ENCODE measurements at places on chromosomes 7 and 10. TPM values are rescaled to one million over a fixed set of nuclear protein-coding genes. Genes with fewer than 3 reads are reported as not detected.

DNA sequence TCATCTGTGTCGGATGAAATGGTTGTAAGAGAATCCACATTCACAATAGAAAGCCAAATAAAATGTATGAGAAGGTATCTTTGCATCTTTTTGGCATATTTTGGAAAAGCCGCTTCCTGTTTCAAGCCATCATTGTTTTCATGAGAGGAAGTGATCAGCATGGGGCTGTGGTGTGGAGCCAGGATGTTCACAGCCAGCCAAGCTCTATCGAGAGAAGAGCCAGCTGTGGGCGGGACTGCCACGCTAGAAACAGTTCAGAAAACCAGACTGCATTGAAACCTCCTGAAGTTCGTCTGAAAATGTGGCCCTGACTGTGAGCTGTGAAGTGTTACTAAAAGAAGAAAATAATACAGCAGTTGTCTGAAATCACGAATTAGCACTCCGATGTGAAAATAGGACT is 21.2 kb upstream of the NPS start:
- no peaks in the 10 kb centered on the region for H3K36me3 ChIP-seq
- H3K27me3 ChIP-seq, result no peaks in the 10 kb centered on the region
- no peak overlapping the region for H3K27ac ChIP-seq
- no peak for DNase-seq

DNA sequence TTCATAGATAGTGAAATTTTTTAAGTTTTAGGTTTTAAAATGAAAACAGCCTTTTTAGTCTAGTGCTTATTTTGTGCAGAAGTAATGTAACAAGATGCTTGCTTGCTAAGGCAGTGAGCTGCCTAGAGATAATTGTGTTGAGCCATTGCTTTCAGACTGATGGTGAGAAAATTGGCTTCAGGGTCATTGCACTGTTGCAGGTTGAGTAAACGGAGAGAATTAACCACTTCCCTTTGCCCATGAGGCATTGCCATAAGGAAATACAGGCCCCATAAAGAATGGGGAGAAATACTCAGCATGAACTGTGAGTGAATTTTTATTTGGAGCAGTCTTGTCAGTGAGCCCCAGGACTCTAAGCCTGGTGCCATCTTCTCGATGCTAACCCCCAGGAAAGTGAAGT is 140.5 kb downstream of the LRRC4 start:
- no peaks in the 10 kb centered on the region for H3K4me1 ChIP-seq
- no peaks in the 10 kb centered on the region for H3K27me3 ChIP-seq
- no peak for DNase-seq

The UCN3 gene
- not detected for total RNA-seq

DNA sequence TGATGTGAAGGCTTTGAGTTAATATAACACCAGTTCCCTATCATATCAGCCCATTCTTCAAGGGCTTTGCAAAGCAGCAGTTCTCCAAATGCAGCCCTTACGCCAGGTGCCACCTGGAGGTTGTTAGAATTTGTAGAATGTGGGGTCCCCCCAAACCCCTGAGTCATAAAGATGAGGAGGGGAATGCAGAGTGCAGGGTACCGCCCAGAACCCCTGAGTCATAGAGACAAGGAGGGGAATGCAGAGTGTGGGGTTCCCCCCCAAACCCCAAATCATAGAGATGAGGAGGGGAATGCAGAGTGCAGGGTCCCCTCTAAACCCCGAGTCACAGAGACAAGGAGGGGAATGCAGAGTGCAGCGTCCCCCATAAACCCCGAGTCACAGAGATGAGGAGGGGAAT is 605.8 kb downstream of the PTPRN2 start:
- H3K4me1 ChIP-seq, result no peaks in the 10 kb centered on the region
- H3K4me3 ChIP-seq, result no peak overlapping the region
- H3K27me3 ChIP-seq, result no peaks in the 10 kb centered on the region
- H3K27ac ChIP-seq, result no peak overlapping the region
- DNase-seq, result no peak

The CISD1 gene
- total RNA-seq, result 18.0 TPM

GRCh38 chr7:16982640-16983350 is 101.0 kb upstream of the AGR3 start:
- H3K27me3 ChIP-seq, result no peaks in the 10 kb centered on the region
- H3K27ac ChIP-seq, result no peak overlapping the region
- no peaks in the 10 kb centered on the region for H3K36me3 ChIP-seq

The RADIL gene
- 42.4 TPM for total RNA-seq

- DNase-seq, result no peak
- H3K4me3 ChIP-seq, result no peak overlapping the region
- H3K27ac ChIP-seq, result no peak overlapping the region
- H3K27me3 ChIP-seq, result no peaks in the 10 kb centered on the region
These were observed 17.3 kb downstream of the KLLN start for GRCh38 chr10:87846023-87846422.

The ACSM6 gene
- total RNA-seq, result not detected

GRCh38 chr7:105830405-105831301 is 45.7 kb downstream of the ATXN7L1 start:
- no peaks in the 10 kb centered on the region for H3K27me3 ChIP-seq
- no peak overlapping the region for H3K4me3 ChIP-seq
- H3K36me3 ChIP-seq, result no peaks in the 10 kb centered on the region
- H3K27ac ChIP-seq, result no peak overlapping the region
- H3K4me1 ChIP-seq, result no peaks in the 10 kb centered on the region
- DNase-seq, result no peak

The DMBT1 gene
- total RNA-seq, result not detected

GRCh38 chr10:131760416-131761166 is 140.2 kb upstream of the PPP2R2D start:
- H3K4me3 ChIP-seq, result no peak overlapping the region
- DNase-seq, result no peak
- no peaks in the 10 kb centered on the region for H3K4me1 ChIP-seq
- H3K36me3 ChIP-seq, result no peaks in the 10 kb centered on the region

The SPDYE6 gene
- total RNA-seq, result not detected

- no peak overlapping the region for H3K27ac ChIP-seq
- no peaks in the 10 kb centered on the region for H3K36me3 ChIP-seq
- H3K4me1 ChIP-seq, result peaks cover 7% of the 10 kb centered on the region
- no peak for DNase-seq
- H3K27me3 ChIP-seq, result no peaks in the 10 kb centered on the region
- H3K4me3 ChIP-seq, result no peak overlapping the region
These were observed 43.1 kb downstream of the SYPL1 start for GRCh38 chr7:106068986-106069385.

The UFSP1 gene
- total RNA-seq, result 0.53 TPM

The LAMB1 gene
- 198 TPM for total RNA-seq

DNA sequence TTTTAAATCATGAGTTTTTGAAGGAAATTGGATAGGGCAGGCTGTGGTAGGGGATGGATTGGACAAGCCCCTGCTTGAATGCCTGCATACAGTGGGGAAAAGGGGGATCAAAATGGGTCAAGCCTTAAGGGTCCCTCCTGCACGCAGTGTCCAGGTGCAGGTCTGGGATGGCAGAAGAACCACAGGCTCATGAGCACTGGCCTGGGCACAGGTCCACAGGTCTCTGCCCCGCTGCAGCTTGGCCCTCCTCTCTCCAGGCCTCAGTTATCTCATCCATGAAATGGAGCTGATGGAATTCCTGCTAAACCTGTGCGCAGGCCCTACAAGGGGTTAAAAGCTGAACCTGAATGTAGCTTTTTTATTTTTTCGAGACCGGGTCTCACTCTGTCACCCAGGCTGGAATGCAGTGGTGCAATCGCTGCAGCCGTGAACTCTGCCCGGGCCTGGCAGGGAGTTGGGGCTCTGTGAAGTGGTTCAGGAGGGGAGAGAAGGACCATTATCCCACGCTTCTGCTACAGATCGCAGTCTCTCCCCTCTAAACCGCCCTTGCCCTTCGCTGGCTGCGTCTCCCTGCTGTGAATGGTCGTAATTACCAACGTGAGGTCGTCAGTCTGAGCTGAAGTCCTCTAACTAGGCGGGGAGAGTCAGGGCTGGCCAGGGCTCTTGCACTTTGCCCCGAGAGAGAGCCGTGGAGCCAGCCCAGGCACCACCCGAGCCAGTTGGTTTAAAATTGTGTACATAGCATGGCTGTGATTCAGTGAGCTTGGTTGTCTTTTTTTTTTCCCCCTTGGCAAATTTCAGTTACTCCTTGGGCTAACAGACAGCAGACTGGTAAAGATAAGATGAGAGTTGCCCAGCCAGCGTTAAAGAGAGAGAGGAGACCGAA is 77.5 kb upstream of the GTF2I start:
- H3K27ac ChIP-seq, result peak overlapping the region; percentile 66
- H3K27me3 ChIP-seq, result no peaks in the 10 kb centered on the region
- no peak overlapping the region for H3K4me3 ChIP-seq

DNA sequence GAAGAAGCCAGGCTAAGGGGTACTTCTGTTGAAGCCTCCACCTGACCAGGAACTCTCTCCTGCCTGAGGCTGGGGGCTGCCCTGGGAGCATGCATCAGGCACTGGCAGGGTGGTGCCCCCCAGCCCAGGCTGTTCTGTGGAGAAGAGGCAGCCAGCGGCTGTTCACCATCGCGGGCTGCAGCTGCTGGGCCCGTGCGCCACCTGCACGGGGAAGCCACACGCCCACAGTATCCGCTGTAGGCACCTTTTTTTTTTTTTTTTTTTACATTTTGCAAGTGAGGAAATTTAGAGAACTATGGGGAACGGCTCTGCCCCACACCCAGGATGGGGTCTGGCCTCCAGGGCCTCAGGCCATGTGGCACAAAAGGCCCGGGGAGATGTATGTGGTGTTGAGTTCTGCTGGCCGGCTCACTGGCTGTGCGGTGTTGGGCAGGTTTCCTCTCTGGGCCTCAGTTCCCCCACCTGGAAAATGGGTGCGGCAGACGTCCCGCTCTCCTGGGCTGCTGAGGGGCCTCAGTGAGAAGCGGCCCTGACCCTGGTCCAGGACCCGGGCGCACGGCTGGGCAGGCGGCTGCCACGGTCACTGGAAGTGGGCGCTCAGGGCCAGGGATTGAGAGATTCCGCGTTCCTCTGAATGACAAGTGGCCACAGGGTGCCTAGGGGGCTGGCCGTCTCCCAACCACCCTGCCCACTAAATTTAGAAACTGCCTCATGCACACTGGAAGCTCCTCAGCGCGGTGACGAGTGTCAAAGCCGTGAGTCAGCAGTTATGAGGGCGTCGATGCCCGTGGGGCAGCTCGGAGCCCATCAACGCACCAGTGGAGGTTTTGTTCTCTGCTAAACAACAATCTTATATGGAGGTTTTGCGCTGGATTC is 8.8 kb upstream of the INTS1 start:
- peak; percentile 96 for DNase-seq
- peak overlapping the region; percentile 99 for H3K27ac ChIP-seq
- no peaks in the 10 kb centered on the region for H3K27me3 ChIP-seq

DNA sequence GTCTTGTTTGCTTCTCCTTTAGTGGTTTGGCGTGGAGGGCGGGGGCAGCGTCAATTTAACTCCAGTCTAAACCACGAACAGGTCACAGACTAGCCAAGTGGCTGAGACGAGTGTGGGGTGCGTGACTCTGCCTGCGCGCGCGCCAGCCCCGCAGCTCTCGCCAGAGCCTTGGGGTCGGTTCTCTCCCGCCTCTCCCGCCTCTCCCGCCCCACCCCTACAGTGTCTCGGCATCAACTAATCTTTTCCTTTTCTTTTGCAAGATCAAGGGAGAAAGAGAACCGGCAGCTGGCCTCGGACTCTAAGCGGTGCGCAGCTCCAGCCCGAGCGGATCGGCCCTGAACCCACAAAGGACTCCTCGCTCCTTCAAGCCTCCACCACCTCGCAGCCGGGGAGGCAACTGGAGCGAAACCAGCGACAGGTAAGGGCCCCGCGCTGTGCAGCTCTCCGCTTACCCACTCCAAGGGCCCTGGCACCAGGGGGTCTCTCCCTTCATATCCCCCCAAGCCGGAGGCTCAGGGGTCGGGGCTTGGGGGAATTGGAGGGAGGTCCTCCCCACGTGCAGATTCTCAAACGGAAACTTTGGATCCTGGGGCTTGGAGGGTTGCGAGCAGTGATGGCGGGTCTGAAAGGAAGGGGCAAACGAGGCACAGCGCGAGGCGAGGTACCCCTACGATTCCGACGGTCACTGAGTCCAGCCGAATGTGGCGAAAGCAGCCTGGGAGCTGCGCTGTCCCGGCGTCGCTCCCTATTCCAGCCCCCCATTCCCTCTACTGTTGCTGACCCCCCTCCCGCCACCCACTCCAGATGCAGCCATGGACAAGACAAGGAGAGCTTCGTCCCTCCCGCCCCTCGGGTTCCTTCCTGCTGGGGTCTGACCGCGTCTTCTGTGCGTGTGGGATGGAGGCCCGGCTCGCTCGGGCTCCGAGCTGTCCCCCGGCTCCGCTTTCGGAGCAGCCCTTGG is 829 bp downstream of the CHRM2 start:
- no peaks in the 10 kb centered on the region for H3K4me1 ChIP-seq
- no peaks in the 10 kb centered on the region for H3K36me3 ChIP-seq
- peak overlapping the region; percentile 28 for H3K4me3 ChIP-seq
- no peak overlapping the region for H3K27ac ChIP-seq
- H3K27me3 ChIP-seq, result peaks cover 14% of the 10 kb centered on the region

DNA sequence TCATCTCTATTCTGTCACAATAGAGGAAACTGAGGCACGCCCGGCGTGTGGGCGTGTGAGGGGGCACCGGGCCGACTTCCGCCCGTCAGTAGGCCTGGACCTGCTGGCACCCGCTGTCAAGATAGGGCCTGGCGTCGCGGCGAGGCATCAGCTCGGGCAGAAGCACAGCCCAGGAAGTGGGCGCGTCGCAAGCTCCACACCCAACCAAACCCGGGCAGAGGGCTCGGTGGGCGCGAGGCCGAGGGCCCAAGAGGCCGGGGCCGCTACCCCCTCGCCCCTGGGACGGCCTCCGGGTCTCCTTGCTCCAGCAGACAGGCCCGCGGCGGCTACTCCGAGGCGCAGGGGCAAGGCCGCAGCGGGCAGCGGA is 91.2 kb downstream of the SPAG6 start:
- no peaks in the 10 kb centered on the region for H3K36me3 ChIP-seq
- peak overlapping the region; percentile 78 for H3K4me3 ChIP-seq
- H3K27me3 ChIP-seq, result no peaks in the 10 kb centered on the region
- H3K4me1 ChIP-seq, result peaks cover 15% of the 10 kb centered on the region
- H3K27ac ChIP-seq, result peak overlapping the region; percentile 97
- DNase-seq, result no peak

DNA sequence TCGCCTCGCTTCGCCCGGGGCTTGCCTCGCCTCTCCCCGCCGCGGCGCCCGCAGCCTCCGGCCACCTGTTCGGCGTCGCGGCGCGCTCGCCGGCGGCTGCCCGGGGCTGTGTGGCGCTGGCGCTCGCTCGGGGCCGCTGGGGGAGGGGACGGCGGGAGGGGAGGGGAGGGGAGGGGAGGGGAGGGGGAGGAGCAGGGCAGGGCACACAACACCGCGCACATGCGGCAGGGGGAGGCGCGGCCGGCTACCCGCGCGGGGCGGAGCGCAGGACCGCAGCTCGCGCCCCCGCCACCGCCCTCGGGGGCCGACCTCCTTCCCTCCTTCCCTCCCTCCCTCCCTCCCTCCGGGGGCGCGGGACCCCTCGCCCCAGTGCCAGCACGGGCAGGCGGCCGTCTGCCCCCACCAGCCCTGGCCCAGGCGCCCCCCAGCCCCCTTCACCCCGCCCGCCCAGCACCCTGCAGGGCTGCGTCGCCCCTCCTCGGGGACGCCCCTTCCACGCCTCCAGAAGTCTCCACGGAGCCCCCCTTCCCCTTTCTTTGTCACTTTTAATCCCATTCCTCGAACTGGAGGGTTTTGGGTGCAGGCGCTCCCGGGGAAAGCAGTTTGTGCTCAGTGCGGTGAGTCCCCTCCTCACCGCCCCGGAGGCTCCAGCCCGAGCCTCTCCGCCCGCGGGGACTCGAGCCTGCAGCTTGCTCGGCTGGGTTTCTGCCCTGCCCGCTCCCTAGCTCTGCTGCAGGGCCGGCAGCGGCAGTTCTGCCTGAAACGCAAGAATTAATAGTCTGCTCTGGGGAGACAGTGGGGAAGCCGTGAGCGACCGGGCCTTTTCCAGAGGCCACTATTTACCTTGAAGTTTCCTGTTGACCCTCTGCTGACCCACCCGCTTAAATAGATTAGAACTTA is at the start of gene PARD3:
TSS of gene PARD3 (minus strand) at position 112 of the 900 bp plus-strand sequence. CDS start 301 bp downstream, outside the sequence.
- peak within 1 kb of the TSS; percentile 93 for H3K4me3 ChIP-seq
- no peaks in the 10 kb centered on the region for H3K27me3 ChIP-seq
- H3K36me3 ChIP-seq, result no peaks in the 10 kb centered on the region
- H3K4me1 ChIP-seq, result peaks cover 6% of the 10 kb centered on the region
